Inflammatory macrophage treated with lipopolysaccharide for 1 hour (primary cell): ENCODE measurements at places on chromosomes 5 and 9.

DNA sequence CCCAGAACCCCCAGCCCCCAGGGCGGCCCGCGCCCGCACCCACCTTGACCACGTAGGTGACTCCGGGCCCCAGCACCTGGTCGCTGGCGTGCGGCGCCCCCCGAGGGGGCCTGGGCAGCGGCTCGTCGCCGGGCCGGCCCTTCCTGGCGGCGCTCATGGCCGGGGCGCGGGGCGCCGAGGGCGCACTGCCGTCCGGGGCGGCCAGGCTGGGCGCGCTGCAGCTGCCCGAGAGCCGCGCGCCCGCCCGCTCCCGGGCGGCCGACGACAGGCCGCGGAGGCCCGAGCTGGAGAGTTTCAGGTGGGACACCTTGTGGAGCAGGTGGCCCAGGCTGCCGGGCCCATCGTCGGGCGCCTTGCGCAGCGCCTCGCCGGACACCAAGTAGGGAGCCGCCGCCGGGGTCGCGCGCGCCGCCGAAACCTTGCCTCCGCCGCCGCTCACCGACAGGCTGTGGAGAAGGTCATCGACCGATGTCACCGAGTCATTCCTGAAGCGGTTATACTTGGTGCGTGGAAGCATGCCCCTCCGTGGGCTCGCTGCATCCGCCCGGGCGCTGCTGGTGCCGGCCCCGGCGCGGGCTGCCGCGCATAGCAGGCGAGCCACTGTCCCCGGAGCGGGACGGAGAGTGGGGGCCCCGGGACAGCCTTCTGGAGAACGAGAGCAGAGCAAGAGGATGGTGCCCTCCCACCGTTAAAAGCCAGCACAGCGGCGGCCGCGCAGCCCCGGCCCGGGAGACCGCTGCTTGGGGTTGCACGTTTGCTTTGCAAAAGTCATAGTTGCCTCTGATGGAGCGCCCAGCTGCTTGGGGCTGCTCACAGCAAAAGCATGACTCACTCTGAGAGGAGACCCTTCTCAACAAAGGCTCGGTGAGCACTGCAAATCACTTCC is at the start of gene SHC3:
SHC3 (minus strand) TSS at position 875 of the 886 bp plus-strand sequence; CDS start at position 517, 358 bp downstream.
- DNase-seq = no peak

DNA sequence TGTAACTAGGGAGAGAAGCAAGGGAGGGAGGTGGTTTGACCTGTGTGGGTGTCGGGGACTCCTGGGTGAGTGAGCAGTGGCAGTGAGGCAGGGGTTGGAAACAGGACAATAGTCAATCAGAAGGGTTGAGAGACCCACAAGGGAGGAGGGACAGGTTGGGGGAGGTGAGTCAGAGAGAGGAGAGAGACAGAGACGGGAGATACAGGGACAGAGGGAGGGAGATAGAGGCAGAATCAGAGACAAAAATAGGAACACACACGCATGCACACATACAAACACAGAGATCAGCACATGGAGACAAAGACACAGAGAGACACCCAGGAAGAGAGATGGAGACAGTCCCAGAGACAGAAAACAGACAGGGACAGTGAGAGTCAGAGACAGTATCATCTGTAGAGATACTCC is 39.3 kb upstream of the PTGS1 start:
- no peak for DNase-seq

GRCh38 chr5:33701251-33701650 is 190.5 kb downstream of the ADAMTS12 start:
- no peak for DNase-seq

GRCh38 chr5:147558826-147559225 is 49.0 kb upstream of the DPYSL3 start:
- DNase-seq = peak; percentile 50

- DNase-seq = no peak
These were observed 114.3 kb upstream of the IL12B start for GRCh38 chr5:159444441-159445082.

DNA sequence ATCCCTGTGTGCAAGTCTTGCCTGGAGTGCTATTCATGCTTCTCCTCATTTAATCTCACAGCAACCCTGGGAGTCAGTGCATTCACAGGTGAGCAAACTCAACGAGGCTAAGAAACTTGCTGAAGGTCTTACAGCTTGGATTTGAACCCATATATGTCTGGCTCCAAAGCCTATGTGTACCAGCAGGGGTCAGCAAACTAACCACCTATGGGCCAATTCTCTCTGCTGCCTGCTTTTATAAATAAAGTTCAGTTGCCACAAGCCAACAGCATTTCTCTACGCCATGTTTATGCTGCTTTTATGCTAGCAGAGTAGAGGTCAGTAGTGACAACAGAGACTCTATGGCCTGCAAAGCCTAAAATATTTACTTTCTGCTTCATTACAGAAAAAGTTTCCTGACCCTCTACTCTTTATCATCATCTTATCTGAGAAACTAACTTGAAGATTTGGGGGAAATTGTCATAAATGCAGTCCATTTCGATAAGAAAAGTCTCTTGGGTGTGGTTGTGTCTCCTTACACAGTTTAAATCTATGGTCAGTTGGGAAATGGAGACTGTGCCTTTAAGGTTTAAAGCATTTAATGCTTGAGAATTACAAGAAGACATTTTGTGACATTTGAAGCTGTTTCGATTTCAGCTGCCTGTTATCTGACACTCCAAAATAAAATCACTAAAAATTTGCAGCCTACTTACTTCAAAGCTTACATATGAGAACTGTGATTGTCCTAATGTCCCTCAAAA is 137.7 kb downstream of the PRELID2 start:
- peak; percentile 12 for DNase-seq
